Lower lobe of right lung (tissue), 2 donors: ENCODE measurements at places on chromosomes 6 and 20.

DNA sequence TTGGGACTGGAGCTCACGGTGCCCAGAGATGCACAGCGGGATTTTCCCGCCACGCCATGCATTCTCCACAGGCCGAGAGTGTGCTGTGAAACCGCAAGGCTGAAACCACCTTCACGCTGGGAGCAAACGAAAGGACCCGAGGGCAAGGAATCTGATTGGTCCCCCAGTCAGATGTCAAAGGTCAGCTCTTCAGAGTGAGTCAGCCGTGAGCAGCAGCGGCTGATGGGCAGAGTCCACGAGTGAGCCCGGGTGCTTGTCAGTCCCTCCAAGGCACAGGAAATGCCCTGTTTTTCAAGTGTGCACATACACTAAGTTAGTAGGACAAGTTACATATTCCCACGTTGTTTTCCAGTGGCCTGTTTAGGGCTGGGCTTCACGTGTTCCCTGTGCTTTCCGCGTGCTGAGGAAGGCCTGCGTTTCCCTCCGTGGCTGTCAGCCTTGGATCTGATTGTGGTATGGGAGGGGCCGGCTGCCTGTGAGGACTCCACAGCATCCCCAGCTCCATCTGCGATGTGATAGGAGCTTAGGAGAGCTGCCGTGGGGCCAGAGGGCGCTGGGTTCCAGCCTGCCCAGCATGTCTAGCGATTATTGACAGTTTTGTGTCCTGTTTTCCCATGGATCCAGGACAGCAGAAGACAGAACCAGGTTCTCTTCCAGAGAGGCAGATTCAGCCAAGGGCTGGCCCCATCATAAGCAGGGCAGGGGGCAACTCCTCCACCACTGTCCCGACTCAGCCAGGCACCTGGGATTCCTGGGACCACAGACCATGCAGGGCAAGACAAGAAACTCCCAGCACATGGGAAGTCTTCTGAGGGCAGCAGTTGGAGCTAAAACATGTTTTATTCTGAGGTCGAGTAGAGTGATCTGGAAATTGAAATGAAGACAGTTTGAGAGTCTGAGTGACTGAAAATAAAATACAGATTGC is 38.2 kb upstream of the FRMD1 start:
- DNase-seq: no peak

GRCh38 chr6:37521674-37522073 is 22.0 kb upstream of the CCDC167 start:
- DNase-seq: no peak

GRCh38 chr20:18046535-18046934 is 11.2 kb downstream of the OVOL2 start:
- DNase-seq: no peak

DNA sequence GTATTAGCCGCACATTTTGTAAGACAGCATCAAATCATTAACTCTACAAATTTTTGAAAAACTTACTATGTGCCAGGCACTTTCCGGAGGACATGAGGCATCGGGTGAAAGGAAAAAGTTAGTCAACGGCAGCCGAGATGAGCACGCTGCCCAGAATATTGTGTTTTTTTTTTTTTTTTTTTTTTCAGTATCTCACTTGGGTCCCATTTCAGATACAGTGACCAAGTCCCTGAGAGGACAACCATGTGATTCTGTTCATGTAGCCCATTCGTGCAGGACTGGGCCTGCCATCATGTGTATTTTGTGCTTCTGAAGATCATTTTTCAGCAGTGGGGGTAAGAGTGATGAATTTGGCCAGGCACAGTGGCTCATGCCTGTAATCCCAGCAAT is 1.3 kb downstream of the SLA2 start:
- DNase-seq: no peak

- DNase-seq: no peak
Measured at GRCh38 chr6:118283766-118284165, 264.3 kb upstream of the PLN start.

DNA sequence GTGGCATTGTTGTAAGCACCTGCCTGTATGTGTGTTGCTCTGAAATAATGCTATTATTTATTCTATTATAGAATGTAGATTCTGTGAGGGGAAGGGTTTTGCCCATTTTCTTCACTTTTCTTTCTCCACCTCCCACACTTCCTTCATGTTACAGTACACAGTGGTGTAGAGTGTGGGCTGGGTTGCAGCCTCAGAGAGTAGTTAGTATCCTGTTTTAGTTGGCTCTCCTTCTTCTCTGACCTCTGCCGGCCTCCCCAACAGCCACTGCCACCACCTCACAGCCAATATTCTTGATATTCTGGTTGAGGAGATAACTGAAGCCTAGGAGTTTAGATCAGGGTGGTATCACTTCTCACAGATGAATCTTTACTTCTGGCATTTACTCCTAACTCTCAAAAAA is 143.4 kb downstream of the BCKDHB start:
- no peak for DNase-seq

DNA sequence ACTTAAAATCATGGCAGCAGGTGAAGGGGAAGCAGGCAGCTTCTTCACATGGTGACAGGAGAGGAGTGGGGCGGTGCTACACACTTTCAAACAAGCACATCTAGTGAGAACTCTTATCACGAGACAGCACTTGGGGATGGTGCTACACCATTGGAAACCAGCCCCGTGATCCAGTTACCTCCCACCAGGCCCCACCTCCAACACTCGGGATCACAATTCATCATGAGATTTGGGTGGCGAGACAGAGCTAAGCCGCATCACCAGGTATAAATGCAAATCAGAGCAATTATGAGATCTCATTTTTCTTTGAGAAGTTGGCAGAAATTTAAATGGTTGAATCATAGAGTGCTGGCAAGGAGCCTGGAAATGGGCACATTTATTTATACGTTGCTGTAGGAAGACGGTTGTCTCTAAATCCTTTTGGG is 31.4 kb downstream of the IGF2R start:
- no peak for DNase-seq

DNA sequence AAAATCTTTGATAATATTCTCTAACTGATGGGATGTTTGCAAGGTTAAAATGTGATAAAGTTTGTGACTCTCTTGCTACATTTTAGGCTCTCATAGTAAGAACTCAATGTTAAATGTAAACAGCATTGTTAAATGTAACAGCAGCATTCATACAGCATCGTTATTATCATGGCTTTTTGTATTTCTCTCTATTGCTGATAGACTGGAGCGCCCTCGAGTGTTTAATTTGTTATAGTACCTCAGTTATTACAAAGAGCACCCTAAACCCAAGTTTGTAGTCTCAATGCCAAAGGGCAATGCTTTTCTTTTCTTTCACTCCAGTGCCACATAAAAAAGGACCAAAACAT is 14.9 kb upstream of the TTPAL start:
- no peak for DNase-seq

DNA sequence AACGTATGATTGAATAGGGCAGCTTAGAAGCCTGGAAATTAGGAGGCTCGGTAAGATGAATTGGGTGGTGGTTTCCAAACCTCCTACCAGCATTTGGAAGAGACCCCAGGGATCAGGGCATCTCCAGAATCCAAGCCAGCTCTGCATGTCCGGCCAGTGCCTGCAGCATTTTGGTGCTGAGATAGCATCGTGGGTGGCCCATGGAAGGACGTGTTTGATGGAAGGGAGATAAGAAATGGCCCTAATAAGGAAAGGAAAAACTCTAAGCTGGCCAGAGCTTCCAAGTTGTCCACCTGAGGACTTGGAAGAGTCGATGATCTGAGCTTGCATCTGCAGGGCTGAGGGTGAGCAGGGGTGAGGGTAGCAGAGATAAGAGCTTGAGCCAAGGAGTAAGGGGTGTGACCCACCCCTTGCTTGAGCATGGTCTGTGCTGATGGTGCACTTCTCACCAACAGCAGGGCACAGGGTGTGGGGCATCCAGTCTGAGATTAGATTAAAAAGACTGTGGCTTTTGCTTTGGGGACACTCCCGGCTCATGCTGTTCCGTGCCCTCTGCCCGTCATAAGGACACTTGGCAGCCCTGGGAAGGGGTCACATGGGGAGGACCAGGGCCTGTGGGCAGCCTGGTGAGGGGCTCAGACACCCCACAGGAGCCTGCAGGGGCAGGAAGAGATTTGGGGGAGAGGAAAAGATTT is 213.2 kb downstream of the ERMARD start:
- DNase-seq: no peak

DNA sequence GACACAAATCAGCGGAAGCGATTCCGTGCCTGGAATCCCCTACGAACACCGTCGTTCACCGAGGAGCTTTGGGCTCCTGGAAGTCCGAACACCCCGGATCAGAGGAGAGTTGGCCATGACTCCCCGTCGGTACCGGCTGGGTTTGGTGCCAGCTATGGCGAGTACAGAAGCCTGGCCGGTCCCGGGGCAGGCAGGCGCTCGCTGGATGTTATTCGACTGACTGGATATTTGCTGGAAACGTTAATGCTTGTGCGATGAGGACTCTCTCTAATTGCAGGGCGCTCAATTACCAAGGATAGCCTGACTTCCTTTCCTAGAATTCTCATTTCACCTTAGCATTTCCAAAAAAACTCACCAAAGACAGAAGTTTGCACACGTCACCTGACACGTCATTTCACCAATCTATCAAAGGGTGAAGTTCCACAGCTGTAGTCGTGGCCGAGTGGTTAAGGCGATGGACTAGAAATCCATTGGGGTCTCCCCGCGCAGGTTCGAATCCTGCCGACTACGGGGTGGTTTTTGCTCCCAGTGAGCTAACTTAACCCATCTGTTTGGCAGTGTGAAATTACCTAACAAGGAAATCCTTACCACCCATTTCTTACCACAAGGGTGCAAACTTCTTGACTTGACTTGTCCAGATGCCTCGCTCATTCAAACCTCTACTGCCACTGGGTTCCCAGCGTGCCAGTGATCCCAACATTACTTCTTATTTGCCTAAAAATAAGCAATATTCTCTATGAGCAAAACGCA is 22.7 kb upstream of the ZNF184 start:
- DNase-seq: no peak

GRCh38 chr20:36349384-36350170 is 43.4 kb downstream of the DLGAP4 start:
- DNase-seq: no peak

- no peak for DNase-seq
Measured at GRCh38 chr6:90124874-90125510, 171.7 kb downstream of the BACH2 start.

DNA sequence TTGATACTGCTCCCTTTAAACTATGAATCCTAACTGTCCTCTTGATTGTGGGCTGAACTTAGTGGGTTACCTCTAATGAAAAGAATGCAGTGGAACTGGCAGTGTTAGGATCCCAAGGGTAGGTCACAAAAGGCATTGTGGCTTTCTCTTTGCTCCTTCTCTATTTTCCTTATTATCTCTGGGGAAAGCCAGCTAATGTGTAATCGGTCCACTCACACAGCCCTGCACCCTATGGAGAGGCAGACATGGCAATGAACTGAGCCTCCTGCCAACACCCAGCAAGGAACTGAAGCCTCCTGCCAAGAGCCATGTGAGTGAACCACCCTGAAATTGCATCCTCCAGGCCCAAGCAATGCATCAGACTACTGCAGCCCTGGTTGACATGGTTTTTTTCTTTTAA is 24.6 kb upstream of the ZNF133 start:
- DNase-seq: no peak

- DNase-seq: no peak
Measured at GRCh38 chr20:20210327-20210726, 157.6 kb upstream of the INSM1 start.

GRCh38 chr20:51021067-51022025 is 1.6 kb downstream of the KCNG1 start:
- DNase-seq: no peak

DNA sequence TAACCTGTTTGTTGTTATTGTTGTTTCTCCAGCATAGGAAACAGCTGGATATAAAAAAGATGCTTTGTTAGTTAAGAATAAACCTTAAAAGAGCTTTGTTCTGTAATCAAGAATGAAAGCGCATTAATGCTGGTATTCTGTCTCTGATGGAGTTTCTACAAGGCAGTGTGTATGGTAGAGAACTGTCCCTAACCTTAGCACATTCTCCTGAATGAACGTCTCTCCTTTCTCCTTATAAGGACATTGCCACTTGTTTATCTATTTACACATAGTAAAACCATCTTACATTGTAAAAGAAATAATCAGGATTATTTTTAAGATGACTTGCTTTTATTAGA is 33.8 kb upstream of the LCA5 start:
- DNase-seq: no peak

GRCh38 chr6:127547215-127547614 is 28.1 kb upstream of the MTCL3 start:
- no peak for DNase-seq

GRCh38 chr6:157964100-157964499 is 17.6 kb upstream of the SYNJ2 start:
- DNase-seq: no peak

DNA sequence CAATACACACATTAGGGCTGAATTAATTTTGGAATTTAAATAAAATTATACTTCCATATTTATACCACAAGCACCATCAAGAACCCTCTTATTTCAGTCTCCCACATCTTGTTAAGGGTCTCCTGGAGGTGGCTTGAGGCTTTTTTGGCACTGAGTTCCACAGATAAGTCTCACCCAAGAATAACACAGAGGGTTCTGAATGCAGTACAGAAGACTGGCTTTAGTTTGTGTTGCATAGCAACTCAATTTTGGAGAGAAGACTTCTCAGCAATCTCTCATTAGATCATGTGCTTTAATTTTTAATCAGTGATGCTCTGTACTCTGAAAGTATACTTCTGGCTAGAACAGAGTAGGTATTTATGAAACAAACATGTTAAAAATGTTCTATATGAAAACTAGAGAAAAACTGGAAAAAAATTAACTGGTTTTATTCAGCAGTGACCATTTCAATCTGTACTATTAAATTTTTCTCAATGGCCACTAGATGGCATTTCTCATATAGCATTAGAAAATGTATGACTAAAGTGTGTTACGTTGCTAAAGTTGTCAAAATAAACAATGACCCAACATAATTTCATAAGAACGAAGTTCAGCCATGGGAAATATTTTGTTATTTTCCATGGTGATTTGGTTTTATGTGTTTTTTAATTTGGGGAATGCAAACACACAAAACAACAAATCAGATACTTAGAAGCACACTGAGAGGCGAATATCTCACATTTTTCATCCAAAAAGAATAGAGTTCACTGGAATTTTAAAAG is 32.7 kb upstream of the MAP7 start:
- DNase-seq: no peak

GRCh38 chr6:106975738-106976064 is 1.2 kb upstream of the CD24 start:
- DNase-seq: no peak

GRCh38 chr6:139708337-139709199 is 334.1 kb upstream of the CITED2 start:
- no peak for DNase-seq

GRCh38 chr6:2531426-2532215 is 219.1 kb downstream of the MYLK4 start:
- DNase-seq: no peak

DNA sequence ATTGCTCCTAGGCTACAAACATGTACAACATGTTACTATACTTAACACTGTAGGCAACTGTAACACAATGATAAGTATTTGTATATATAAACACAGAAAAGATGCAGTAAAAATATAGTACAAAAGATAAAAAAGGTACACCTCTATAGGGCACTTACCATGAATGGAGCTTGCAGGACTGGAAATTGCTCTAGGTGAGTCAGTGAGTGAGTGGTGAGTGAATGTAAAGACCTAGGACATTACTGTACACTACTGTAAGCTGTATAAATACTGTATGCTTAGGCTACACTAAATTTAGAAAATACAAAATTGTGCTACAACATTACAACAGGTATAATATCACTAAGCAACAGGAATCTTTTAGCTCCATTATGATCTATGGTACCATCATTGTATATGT is 312.0 kb upstream of the PREP start:
- DNase-seq: no peak
